ENCODE measurements at places on chromosomes 6 and 20.

DNA sequence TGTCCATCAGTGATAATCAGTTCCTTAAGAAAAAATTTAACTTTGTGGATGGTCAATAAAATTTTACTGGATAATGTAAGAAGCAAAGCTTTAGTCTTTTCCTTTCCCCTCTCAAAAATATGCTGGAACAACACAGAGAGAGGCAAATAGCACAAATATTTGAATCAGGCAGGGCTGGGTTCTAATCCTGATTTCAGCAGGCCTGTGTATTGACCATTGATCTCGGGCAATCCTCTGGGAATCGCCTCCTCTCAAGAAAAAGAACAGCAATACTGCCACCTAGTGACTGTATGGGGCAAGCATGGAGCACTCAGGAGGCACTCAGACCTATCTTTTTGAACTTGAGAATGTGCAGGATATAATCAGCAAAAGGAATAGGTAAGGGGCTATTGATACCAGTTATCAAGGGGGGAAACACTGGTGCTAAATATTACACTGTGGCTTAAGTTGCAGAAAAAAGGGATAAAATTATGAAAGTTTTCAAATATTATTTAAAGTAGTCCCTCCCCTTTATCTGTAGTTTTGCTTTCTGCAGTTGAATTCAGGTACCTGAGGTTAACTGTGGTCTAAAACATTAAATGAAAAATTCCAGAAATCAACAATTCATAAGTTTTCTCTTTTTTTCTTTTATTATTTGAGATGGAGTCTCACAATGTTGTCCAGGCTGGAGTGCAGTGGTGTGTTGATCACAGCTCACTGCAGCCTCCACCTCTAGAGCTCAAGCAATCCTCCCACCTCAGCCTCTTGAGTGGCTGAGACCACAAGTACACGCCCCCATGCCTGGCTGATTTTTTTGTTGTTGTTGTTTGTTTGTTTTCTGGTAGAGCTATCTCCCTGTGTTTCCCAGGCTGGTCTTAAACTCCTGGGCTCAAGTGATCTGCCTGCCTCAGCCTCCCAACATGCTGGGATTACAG is 91.8 kb upstream of the NHSL1 start:
- DNase-seq, result peak; percentile 23

- DNase-seq, result no peak
These were observed 778 bp upstream of the LOC128125822 start for GRCh38 chr6:63571361-63572043.

DNA sequence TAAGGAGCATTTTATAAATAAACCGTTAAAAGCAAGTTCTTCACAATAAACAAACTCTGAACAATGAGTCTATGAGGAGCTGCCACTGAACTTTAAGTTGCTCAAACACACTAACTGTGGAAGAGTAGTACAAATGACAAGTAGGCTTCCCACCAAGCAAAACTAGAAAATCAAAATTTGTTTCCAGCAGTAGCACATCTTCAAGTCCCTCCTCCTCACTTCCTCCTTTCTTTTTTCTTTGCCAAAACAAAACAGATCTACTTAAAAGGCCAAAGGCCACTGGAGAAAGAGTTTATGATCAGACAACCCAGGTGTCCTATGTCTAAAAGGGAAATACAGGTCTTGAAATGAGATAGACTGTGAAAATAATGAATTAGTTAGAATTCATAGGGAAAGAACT is 17.1 kb upstream of the FAM135A start:
- DNase-seq, result no peak

DNA sequence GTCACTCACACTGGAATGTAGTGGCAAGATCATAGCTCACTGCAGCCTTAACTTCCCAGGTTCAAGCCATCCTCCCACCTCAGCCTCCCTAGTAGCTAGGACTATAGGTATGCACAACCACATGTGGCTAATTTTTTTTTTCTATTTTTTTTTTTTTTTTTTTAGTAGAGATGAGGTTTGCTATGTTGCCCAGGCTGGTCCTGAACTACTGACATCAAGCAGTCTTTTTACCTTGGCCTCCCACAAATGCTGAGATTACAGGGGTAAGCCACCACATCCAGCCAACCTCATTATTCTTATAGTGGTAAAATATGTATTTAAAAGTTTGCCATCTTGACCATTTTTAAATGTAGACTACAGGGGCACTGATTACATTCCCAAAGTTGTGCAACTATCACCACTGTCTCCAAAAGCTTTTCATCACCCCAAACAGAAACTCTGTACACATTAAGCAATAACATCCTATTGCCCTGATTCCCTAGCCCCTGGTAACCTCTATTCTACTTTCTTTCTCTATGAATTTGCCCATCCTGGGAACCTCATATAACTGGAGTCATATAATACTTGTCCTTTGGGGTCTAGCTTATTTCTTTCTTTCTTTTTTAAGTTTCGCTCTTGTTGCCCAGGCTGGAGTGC is 268.0 kb upstream of the JARID2 start:
- no peak for DNase-seq

GRCh38 chr20:38658879-38659596 is 57.4 kb downstream of the ARHGAP40 start:
- no peak for DNase-seq

- DNase-seq, result no peak
These were observed 5.7 kb downstream of the EDN3 start for GRCh38 chr20:59305908-59306655.

DNA sequence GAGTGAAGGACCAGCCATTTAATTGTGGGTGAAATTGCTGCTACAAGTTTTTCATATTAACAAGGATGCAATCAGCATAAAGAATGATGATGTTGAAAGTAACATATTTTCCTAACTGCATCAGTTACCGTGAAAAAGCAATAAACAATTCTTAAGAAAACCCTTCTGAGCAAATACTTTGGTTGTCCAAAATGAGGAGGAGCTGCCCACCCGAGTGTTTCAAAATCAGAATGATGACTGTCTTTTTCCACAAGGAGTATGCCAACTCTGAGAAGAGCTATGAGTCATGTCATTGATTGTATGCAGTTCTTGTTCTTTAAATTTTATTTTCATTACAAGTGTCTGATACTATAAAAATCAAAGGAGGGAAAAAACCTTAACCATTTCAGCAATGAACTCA is 470.5 kb downstream of the COL12A1 start:
- DNase-seq, result no peak

- no peak for DNase-seq
These were observed 369.2 kb downstream of the HAO1 start for GRCh38 chr20:7571101-7571500.

GRCh38 chr6:82227770-82228169 is 19.8 kb downstream of the IBTK start:
- DNase-seq, result no peak

GRCh38 chr20:63829945-63830835 is 874 bp downstream of the ZBTB46 start:
- no peak for DNase-seq

GRCh38 chr6:91886183-91886795 is 1299.4 kb upstream of the MAP3K7 start:
- DNase-seq, result no peak

DNA sequence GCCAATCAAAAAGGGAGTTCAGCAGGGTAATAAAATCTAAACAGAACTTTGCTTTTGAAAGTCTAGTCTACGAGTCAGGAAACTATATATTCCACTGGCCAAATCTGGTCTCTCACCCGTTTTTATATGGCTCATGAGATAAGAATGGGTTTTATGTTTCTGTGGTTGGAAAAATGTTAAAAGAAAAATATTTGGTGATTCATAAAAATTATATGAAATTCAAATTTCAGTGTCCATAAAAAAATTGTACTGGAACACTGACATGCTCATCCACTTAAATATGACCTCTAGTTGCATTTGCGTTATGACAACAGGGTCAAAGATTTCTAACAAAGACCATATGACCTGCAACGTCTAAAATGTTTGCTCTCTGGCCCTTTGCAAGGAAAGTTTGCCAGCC is 22.3 kb upstream of the LAMP5 start:
- no peak for DNase-seq

DNA sequence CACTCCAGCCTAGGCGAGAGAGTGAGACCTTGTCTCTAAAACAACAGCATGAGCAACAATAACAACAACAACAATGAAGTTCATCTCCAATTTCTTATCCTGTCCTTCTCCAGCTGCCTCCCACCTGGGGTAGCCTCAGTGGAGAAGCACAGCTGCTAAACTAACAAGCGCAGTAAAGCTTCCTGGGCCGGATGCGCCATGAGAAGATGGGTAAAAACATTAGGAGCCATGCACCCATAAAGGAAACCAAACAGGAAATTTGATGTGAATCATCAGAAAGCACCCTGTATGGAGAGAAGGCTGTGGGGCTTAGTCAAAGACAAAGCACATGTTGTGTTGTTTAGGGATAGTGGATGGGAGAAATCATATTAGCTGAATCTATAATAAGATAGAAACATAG is 61.1 kb upstream of the CCN6 start:
- DNase-seq, result no peak

- no peak for DNase-seq
These were observed 6.9 kb downstream of the ABCC10 start for GRCh38 chr6:43434001-43434840.

DNA sequence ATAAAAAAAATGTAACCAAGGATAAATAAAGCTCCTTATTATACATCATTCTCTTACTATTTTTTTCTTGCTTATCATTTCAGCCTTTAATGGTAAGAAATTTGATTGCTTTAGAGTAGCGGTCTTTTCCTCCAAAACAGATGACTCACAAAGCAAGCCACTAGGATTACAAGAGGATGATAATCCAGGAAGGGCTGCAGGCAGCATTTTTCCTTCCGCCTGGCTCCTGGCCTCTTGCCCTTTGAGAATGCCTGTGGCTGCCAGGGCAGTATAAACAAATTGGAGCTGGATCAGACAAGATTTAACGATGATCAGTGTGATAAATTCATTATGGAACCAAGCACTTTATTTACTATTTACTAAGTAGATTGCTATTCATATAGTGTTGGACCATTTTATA is 9.7 kb upstream of the FBXL4 start:
- DNase-seq, result no peak

GRCh38 chr6:33699131-33699530 is 12.4 kb downstream of the UQCC2 start:
- DNase-seq, result no peak

DNA sequence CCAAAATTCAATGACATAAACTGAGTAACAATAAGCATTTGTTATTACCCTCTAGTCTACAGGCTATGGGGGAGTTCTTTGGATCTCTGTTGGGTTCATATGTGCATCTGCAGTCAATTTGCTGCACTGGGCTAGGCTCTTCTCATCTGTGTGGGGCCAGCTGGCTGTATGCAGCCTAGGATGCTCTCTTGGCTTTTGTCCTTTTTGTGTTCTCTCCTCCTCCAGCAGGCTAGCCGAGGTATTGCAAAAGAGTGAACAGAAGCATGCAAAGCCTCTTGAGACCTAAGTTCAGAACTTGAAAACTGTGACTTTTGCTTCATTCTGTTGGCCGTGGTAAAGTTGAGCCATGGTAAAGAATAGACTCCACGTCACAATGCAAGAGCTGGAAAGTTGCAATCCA is 62.8 kb upstream of the FOXO3 start:
- no peak for DNase-seq

GRCh38 chr20:20664795-20665589 is 47.5 kb downstream of the RALGAPA2 start:
- DNase-seq, result no peak

- DNase-seq, result no peak
These were observed 41.3 kb upstream of the PLCB4 start for GRCh38 chr20:9027626-9028025.

DNA sequence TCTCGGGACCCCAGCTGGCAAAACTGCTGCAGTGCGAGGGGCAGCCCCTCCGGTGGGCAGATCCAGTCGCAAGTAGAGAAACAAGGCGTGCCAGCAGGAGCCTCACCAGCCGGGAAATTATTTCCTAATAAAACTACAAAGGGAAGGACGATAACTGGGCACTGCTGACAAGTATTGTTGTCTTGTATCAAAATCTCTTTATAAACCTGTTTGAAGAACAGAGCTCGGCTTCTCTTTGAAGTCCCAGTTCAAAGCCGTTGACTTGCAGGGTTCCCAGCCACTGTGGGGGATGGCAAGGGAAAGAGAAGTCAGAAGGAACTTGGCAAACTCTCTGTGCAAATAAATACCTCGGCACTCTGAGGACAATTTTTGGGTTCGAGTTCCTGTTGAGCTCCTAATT is 504.5 kb downstream of the CD83 start:
- no peak for DNase-seq

- no peak for DNase-seq
These were observed 86.2 kb downstream of the ANKRD60 start for GRCh38 chr20:58141971-58142842.

DNA sequence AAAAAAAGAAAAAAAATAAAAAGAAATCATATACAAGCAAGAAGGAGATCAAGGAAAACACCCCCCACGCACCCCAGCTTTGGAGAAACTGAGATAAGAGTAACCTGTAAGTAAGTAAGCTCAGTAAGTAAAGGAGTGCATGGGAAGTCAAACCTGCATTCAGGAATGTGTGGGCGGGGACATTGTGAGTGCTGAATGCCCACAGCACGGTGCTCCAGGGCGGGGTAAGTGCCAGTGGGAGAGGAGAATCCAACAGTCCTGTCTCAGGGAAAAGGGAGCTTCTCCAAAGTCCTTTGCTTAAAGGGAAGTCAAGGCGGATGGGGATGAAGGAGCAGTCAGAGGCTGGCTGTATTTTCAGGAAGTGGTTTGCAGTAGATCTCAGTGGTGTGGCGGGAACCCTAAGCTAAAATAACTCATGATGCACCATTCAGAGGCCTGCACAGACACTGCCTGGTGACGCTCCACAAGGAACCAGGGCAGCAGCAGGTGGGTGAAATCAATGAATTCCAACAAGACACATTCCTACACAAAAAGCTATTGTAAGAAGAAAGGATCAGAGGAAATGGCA is 368.0 kb downstream of the QKI start:
- no peak for DNase-seq

- DNase-seq, result no peak
These were observed 106.2 kb downstream of the KIF13A start for GRCh38 chr6:17881085-17881858.

DNA sequence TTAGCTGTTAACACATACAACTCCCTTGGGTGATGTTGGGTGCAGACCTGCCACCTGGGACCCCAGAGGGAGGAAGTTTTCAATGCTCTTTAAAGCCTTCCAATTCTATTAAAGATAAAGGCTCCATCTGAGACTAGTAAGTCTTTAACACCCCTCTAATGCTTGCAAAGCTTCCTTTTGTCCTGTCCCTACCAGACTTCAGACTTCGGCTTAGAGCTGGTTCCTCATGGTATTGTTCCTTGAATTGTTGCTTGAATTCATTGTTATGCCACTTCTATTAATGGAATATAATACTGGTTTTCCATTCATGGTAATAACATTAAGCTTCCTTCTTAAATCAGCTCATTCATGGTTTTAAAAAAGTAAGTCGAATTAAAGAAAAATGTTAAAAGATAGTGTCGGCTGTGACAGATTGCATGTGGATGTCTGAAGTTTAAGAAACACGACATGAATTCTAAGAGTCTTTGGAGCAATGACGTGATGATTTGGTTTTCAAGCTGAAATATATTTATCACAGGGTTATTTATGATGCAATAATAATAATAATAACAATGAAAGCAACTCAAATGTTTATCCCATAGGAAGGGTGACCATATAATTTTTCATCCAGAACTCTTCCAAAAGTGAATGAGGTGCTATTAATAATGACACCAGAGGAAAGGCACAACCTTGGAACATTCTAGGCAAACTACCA is 21.8 kb downstream of the PDYN start:
- DNase-seq, result no peak

Measured in activated CD4-positive, CD25-positive, alpha-beta regulatory T cell treated with anti-CD3 and anti-CD28 coated beads, Interleukin-2, amount 50 U/mL, for 16 hours (primary cell).